ENCODE measurements at places on chromosomes 4 and X.

GRCh38 chr4:84826681-84827080 lies 139.8 kb downstream of the WDFY3 start:
- DNase-seq = no peak

- DNase-seq = no peak
Observed at GRCh38 chr4:183950536-183950935, 45.4 kb downstream of the STOX2 start.

- DNase-seq = no peak
Observed at GRCh38 chr4:16329125-16329796, 103.0 kb upstream of the TAPT1 start.

DNA sequence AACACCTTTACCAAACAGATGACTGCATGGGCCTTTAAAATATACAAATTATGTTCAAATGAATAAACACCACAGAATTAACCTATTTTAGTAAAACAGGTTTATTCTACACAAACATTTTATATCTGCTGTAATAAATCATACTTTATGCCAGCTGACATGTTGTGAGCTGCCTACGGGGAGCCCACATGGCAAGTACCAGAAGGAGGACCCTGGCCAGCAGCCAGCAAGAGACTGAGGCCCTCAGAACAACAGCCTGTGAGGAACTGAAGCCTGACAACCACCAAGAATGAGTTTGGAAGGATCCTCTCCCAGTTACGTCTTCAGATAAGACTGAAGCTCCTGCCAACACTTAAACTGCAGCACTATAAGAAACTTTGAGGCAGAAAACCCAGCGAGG lies 377.0 kb downstream of the PDGFC start:
- no peak for DNase-seq

DNA sequence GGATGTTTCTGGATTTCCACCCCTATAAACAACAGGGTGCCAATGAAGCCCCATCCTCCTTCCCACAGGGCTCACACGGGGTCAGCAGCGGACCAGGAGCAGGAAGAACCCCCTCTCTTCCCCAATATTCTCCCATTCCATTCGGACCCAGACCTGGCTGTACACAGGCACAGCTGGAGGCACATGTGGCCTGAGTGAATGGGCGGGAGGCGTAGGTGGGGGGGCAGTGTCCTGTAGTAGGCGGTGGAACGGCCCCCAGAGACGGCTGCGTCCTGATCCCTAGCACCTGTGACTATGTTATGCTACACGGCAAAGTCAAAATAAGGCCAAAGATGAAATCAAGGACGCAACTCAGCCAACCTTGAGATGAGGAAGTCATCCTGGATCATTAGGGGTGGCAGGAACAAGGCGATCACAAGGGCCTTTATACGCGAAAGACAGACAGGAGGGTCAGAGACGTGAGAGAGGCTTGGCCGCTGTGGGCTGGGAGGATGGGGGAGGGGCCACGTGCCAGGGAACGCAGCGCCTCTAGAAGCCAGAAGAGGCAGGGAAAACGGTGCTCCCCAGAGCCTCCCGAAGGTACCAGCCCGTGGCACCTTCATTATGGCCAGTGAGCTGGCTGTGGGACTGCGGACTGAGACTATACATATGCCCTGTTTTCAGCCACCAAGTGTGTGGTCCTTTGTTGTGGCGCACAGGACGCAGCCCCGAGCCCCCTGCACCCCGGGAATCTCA lies 75.6 kb downstream of the WFS1 start:
- no peak for DNase-seq

DNA sequence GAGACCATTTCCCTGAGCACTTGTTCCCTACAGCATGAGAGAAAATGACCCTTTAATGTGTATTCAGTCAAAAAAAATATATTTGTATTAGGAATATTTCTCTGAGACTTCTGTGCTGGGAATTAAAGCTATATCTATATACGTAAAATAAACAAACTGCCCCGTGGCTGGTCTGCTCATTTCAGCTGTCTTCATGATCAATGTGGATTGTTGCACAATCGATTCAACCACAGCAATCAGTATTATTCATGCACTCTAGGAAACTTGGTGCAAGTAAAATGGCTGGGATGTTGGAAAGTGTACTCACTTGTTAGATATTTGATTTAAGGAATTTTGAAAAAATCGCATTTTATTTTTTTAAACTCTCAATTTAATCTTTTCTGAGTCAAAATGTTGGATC lies 307.9 kb upstream of the ZFP42 start:
- DNase-seq = no peak

GRCh38 chrX:51361251-51361650 lies 28.6 kb downstream of the NUDT10 start:
- DNase-seq = no peak

DNA sequence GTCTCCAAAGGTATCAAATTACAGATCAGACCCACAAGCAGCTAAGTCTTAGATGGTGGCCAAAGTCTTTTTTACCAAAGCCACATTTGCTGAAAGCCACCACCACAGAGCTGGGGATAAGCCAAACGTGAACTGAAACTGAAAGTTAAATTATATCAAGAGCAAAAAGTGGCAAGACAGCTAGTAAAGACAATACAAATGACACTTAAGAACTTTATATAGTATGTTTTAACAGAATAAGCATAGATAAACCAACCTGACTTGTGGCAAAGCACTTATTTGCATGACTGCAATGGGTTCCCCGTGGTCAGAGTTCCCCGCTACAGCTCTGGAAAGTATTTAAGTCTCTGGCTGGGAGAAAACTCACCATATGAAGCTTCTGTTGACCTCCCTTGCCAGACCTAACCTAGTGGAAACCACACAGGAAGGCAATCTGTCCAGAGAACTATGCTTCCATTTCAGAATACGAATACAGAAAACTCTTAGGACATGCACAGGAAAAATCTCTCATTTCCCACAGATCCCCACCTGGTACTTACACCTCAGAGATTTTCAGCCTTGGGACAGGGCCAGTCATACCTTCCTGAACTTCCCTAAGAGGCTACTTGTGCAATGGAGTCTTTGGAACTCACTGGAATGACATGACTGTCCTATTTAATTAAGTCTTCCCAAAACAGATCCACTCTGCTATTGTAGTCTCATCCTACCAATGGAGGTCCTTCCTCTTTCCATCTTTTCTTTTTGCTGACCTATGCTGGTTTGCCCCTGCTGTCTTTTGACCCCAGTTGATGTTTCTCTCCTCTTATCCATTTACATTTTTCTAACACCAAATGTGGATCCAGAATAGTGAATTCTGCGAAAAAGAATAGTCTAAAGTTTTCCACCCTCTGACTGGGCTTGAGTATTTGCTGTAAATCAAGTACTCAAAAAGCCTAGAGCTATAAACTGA lies 225.1 kb downstream of the NR3C2 start:
- no peak for DNase-seq

GRCh38 chrX:112066813-112067212 lies 15.8 kb downstream of the TRPC5 start:
- DNase-seq = no peak

GRCh38 chr4:185896817-185897488 lies 85.0 kb upstream of the SORBS2 start:
- DNase-seq = no peak

GRCh38 chr4:187480146-187481145 lies 515.1 kb upstream of the ZFP42 start:
- DNase-seq = no peak

DNA sequence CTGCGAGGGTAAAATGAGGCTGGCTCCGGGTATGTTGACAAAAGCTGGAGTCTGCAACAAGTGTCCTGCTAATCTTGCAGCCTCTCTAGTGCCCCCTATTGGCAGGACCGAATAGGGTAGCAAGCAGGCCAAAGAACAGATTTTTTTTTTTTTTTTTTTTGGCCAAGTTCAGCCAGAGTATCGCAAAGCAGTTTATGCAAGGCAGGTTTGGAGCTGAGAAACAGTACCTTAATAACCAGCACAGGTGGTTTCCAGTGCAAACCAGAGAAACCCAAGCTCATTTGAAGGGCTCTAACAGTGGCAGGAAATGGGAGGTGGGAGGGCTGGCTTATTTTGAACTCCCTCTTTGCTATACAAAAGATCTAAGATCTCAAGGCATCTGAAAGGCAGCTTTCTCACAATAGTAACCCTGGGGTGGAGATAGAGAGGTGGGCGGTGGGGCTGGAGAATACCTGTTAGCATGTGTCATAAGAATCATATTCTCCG lies 38.2 kb upstream of the OCIAD2 start:
- DNase-seq = no peak

DNA sequence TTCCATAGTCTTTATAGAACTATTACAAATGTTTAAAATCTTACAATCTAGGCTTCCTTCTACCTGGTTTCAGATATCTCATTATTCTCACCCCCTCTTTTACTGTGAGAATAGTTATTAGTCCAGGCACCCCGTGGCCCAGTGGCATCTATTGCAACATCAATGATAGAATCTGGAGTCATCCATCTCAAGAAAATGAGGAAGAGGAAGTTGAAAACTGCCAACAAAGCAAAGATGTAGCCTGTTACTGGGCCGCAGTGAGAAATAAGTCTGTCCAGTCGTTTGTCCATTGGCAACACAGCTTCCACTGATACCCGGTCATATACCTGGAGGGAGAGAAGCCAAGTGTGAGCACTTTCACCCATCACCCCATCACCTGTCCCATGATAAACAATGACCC lies 6.0 kb upstream of the ASB11 start:
- DNase-seq = no peak
